ENCODE measurements at places on chromosomes 12 and 14. TPM values are rescaled to one million over a fixed set of nuclear protein-coding genes. Genes with fewer than 3 reads are reported as not detected.

DNA sequence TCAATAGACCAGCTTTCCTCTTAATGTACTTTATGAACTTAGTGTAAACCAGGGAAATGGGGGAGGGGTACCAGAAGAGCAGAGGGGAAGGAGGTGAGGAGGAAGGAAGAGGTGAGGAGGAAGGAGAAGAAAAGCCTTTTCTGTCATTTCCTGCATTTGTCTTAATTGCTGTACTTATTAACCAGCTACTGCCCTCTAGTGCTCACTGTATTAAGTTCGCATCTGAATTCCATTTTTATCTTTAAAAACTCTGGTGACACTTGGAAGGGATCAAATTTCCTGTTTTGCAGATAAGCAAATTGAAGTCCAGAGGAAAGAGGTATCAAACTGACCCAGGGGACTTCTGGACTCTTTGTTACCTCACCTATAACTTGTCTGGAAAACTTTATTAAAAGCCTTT, 22.2 kb downstream of the MANSC1 start:
- DNase-seq = no peak

- DNase-seq = no peak
These were observed 316.1 kb downstream of the SEC23A start for GRCh38 chr14:38786921-38787320.

- DNase-seq = no peak
These were observed at the start of gene CLEC4C for GRCh38 chr12:7747246-7747645. Gene CLEC4C, minus strand, starts transcription at chr12:7747375. Its CDS starts 27 bp downstream, at chr12:7747348.

GRCh38 chr12:51386351-51386750, 4.9 kb downstream of the GALNT6 start:
- no peak for DNase-seq

DNA sequence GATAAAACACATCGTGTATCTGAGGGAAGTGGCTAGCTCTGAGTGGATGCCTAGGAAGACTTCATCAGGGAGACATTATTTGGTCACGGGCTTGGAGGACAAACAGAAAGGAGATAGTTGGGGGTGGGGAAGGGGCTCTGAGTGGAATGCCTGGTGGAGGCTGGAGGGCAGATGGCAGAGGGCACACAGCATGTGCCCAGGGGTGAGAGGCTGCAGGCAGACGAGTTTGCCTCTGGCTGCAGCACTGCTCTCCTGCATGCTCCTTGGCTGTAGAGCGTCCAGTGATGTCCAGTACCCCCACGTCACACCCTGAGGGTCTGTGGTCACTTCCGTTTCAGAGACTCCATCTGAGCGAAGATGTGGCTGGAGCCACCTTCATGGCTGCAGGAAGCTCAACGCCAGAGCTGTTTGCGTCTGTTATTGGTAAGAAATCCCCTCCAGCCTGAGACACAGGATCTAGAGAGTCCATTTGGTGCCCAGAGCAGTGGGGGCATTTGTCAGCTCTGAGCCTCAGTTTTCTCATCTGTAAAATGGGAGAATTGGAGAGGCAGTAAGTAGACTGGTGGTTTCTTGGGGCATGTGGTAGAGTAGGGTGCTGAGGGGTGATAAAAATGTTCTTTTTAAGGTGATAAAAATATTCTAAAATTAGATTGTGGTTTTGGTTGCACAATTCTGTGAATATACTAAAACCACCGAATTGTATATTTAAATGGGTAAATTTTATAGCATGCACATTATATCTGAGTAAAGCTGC, 71.7 kb upstream of the RIN3 start:
- no peak for DNase-seq

- no peak for DNase-seq
These were observed 1.6 kb downstream of the CRIP2 start for GRCh38 chr14:105476097-105476830.

DNA sequence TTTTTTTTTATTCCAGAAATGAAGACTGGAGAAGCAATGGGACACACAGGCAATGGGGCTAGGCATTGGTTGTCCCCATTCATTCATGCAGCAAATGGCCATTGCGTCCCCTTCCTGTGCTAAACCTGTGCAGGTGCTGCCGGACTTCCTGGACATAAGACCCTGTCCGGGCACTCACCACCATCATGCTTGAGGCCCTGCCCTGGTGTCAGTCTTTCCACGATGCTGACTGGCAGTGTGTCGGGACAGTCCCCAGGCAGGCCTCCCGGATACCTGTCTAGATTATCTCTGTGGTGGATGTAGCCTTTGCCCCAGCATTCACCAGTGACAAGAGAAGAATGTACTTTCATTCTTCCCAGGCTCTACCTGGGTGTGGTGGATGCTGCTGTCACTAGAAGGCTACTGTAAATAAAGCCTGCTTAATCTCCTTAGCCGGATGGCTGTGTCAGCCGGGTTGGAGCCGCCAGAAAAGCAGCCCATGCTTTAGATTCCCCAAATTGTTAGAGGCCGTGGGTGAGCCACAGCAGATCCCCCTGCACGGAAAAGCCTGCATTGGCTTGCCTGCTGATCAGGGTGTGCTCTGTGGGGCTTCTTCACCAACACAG, 94.5 kb upstream of the PARP11 start:
- DNase-seq = no peak

DNA sequence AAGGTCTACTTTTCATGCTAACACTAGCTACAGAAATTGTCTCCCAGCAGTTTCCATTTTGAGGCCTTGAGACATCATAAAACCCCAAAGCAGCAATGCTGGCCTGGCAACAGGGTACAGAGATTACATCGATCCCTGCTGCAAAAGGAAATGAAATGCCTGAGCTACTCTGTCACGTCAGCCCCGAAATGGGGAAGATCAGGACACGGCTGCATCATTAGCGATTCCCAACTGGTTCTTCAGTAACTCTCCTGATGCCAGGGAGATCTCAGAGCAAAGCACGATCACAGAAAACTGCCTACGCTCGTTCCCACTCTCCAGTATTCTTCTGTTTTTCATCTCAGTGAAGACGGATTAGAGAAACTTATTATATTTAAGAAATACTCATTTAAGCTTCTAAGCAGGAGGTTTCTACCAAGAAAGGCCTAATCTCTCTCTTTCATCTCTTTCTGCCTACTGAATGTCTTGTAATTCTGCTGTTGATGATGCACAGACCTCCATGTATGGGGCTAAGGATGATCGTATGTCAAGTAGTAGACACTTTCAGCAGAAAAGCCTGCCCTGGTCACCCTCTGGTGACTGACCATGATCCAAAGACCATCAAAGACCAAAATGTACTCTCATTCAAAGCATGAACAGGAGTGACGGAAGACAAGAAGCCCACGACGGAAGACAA, 168.5 kb downstream of the RIMBP2 start:
- DNase-seq = no peak

GRCh38 chr12:57095440-57095839, 6.5 kb downstream of the NAB2 start:
- no peak for DNase-seq

- no peak for DNase-seq
These were observed 30.0 kb downstream of the DGLUCY start for GRCh38 chr14:91143862-91144261.

SLC39A5 gene
- total RNA-seq = not detected

PZP gene
- not detected for total RNA-seq

CD27 gene
- not detected for total RNA-seq

HHIPL1 gene
- total RNA-seq = 2.4 TPM

All from right atrium auricular region (tissue), 2 donors.